ENCODE measurements at places on chromosomes 2 and 18.
A peak's percentile ranks its signal among the peaks of the same experiment; 100 is the strongest.

DNA sequence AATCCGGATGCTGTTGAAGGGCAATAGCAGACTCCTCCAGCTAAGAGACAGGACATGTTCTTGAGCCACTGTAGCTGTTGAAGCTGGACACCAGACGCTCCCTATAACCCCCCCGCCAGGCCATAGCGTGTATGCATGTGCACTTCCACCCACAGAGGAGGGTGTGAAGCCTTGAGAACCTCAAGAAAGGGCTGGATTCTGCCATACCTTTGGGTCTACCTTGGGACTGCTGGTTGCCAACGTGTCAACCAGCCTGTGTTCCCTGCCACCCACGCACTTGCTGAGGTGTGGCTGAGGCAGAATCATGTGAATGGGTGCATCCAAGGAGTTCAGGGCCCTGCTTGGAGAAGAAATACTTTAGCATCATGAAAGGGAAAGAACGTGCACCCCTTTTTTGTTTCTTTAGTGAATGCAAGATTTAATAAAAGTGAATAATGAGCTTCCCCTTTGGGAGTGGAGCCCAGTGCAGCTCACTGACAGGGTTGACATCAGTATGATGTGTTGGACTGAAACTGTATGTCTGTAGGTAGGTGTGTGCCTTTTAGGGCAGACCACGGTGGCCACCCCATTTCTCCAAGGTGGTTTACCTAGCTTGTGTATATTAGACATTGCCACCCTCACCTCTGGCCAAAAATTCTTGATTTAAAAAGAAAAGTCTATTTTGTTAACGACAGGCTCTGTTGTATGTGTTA is 198.3 kb downstream of the MGAT5 start:
- no peak for DNase-seq

GRCh38 chr2:197851451-197851850 is 47.1 kb downstream of the PLCL1 start:
- DNase-seq, result no peak

DNA sequence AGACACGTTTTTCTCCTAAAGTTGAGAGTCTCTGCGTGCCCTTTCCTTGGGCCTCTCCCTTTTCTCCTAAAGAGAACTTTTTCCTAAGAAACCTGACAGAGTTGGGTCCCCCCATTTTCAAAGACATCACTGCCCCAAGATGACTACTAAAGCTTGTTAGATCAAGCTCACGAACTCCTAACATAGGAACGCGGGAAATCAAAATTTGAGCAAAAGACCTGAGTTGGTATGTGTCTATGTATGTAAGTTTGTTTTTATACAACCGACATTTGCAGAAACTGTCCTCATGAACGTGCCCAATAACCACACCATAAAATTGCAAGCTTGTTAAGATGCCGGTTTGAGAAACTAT is 1.4 kb downstream of the HOXD13 start:
- no peak for DNase-seq

GRCh38 chr18:57077005-57077765 is 69.7 kb upstream of the BOD1L2 start:
- no peak for DNase-seq

DNA sequence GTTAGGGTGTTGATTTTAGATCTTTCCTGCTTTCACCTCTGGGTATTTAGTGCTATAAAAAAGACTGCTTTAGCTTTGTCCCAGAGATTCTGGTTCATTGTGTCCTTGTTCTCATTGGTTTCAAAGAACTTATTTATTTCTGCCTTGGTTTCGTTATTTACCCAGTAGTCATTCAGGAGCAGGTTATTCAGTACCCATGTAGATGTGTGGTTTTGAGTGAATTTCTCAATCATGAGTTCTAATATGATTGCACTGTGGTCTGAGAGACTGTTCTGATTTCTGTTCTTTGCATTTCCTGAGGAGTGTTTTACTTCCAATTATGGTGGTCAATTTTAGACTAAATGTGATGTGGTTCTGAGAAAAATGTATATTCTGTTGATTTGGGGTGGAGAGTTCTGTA is 167.1 kb upstream of the KYNU start:
- DNase-seq, result no peak

- no peak for DNase-seq
Observed at GRCh38 chr2:143708682-143709081, 579.5 kb downstream of the ARHGAP15 start.

GRCh38 chr2:88452565-88452905 is at the start of gene FOXI3:
FOXI3 (minus strand) TSS chr2:88452693; CDS start chr2:88452535, 158 bp downstream.
- DNase-seq, result no peak

DNA sequence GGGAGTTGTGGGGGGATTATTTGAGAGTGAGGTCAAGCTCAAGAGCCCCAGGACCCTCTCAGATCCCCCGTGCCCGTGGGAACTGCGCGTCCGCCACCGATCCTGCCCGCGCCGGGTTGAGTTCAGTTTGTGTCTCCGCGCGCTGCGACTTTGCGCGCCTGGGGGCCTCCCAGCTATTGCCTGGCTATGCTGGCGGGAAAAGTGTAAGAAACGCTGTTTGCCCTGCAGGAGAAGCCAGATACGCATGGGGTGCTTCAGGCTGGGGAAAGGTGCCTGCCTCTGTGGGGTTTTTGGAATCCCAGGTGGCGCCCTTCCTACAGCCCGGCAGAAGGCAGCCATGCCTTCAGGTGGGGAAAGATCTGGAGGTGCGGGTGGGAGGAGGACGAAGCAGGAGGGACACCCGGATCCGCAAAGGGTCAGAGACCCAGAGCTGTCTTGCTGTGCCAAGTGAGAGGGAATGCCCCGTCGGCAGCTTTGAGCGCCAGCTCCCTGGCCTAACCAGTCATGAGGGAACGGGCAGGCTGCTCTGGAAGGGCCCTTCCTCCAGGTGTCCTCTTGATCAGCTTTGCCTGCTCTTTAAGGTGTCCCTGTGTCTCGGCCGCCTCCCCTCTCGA is 22.5 kb downstream of the TEX44 start:
- DNase-seq, result no peak

DNA sequence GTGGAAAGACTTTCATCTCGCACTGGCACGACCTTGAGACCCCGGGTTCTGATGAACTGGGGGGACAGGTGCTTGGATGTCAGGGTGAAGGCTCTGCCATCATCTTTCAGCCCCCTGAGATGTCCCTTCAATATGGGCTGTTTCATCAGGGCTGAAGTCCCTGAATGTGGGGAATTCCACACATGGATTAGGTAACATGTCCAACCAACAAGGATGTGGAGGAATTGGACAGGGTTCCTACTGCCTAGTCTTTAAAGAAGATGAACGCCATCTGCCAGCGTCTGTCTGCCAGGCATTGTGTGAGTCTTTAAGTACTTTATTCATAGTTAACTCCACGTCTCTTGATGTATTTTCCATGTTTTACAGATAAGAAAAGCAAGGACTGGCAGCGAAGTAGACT is 5.9 kb upstream of the GRHL1 start:
- DNase-seq, result no peak

DNA sequence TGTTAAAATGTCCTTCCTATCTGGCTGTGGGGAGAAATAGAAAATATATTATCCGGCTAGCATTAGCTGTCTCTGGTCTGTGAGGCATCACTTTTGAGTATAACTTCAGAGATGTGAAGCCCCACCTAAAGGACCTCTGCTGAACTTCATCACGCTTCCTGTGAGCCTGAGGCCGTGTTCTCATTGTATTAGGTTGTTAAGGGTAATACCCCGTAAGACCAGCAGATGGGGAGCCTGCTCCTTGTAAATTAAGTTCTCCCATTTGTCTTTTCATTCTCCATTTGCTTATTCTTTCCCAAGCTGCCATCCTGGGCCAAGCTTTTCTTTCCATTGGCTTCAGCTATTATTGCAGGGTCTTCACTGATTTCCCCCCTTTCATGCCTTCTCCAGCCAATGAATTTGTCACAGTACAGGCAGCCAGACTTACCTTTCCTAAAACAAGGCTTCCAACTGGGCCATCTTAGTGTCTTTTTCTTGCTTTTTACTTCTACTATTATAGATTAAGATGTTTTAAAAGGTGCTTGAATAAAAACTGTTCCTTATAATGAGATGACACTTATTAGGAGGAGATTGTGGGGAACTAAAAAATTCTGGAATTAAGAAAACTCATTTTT is 12.4 kb downstream of the NIF3L1 start:
- peak; percentile 56 for DNase-seq

DNA sequence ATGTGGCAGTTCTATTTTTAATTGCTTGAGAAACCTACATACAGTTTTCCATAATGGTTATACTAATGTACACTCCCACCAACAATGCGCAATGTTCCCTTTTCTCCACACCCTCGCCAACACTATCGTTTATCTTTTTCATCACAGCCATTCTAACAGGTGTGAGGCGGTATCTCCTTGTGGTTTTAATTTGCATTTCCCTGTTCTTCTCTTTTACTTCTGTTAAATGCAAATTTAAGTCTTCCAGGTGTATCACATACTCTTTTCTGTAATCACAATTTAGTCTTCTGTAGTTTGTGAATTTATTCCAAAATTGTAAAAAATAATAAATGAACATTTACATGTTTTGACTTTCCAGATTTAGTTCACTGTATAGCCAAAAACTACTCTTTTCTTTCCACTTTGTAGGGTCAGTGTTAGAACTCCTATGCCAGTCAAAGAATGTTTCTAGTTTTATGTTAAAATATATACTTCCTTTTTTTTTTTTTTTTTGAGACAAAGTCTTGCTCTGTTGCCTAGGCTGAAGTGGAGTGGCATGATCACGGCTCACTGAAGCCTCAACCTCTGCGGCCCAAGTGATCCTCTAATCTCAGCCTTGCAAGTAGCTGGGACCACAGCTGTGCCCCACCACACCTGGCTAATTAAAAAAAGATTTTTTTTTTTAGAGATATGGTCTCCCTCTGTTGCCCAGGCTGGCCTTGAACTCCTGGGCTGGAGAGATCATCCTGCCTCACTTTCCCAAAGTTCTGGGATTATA is 15.4 kb upstream of the ACYP2 start:
- DNase-seq, result no peak

Data from CMK (cell line).